M059J (cell line): ENCODE measurements at places on chromosomes 4 and X.
A peak's percentile ranks its signal among the peaks of the same experiment; 100 is the strongest.

DNA sequence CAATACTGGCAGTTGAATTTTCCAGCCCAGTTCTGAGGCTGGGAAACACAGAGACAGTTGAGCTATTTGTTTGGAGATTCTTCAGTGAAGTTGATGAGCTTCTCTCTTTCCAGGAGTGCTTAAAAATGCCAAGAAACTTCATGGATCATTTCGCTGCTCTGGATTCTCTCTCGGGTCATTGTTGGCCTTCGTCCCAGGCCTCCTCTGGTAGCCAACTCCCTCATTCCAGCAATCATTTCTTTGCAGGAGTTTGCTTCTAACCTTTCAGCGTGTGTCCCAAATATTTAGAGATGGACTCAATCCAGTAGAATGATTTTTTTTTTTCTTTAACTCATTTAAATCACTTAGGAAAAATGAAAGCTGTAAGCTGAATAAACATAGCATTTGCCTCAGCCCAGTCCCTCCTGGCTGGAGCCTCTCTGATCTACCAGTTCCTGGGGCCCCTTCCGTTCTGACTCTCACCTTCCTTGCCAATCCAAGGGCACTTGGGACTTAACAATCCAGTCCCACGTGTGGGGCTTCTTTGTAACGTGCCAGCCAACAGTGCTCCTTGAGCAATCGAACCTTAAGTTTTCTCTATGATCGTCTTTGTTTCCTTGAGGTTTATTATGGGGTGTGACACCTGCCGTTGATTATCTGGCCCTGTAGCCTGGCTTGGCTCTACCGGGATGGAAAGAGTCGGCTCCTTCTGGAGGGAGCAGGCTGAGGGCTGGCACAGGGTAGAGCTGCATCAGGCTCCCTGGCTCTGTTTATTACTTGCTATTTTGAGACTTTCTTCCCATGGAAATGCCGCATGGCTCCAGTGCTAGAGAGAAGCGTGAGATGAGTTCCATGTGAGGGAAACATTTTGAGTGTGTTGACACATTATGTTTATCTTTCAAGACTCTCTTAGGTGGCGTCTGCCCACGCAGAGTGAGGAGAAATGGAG lies 80.4 kb upstream of the GPC4 start:
- DNase-seq, result peak; percentile 31

GRCh38 chrX:123859409-123859845 lies 426 bp upstream of the XIAP start:
- no peak for DNase-seq

DNA sequence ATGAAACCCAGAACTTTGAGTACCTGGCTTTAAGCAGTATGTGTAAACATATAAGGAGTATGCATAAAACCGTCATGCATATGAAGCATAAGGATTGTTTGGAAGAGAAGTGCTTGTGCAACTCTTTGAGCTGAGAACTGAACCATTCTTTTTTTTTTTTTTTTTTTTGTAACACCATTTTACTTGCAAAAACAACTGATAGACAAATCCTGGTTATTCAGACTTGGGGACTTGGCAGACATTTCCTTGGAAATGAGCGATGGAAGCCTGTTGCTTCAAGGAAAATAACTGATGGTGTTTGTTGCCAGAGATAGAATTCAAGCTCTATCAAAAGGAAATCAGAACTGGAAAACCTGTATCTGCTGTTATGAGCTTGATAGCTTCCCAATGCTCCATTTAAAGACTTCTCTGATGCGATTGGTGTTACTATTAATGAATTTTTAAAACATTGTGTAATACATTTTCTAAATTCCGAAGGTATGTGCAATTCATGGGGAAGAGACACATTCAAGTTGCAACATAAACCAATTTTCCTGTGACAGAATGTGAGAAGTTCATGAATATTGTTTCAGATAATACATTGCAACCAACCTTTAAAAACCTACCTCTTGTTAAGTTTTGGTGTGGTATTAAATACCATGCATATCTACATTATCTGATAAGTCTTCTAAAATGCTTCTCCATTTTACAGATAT lies 47.0 kb upstream of the FAT1 start:
- DNase-seq, result peak; percentile 66

DNA sequence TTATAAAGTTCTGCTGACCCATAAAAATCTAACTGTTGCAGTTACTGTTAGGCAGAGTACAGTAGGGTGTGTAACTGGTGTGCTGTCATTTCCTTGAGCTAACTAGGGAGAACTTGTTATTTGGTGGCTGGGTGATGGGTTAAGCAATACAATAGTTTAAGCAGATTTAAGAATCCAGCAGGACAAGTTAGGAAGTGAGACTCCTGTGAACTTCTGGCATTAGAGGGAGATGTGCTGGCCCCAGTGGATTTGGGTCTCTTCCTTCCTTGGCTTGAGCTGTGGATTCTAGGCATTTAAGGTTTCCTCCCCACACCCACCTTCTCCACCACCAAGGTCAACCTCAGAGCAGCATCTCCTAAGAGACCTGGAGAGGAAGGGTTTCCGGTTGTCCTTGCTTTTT lies 70.5 kb downstream of the CLCN5 start:
- DNase-seq, result no peak

GRCh38 chr4:134560728-134561127 lies 359.1 kb upstream of the PABPC4L start:
- no peak for DNase-seq

DNA sequence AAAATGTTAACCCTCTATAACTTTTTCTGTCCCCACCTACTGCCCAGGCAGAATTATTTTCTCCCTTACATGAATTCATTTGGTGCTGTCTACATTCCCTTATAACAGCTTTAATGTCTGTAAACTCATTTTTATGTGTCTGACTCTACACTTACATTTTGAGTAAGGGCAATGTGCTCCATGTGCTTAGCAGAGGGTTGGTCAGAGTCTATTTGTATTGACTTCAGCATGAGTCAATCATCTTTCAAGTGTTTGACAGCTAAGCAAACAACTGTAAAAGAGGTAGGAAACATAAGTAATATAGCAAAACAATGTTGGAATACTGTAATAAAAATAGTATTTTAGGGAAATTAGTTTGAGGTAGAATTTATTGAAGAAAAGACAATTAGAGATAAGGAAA lies 6.3 kb downstream of the IL15 start:
- DNase-seq, result no peak

- DNase-seq, result peak; percentile 3
These were observed 489.8 kb upstream of the AMOT start for GRCh38 chrX:113330416-113330815.

GRCh38 chr4:175986-176385 lies 51.7 kb downstream of the ZNF718 start:
- DNase-seq, result no peak

DNA sequence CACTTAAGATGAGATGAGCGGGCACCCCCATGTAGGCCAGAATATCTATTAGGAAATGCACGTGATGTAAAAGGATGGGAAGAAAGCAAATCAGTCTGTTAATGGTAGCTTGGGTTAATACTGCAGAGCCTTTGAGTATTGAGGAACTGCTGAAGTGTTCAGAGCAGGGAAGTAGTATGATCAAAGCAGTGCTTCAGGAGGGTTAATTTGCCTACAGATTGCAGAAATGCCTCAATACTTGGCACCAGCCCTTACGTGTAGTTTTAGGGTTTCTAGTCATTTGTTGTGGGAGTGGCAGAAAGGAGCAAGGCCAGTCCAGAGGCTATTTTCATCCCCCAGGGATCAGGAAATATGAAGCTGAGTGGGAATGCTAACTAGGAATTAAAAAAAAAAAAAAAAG lies 19.7 kb downstream of the ZFX start:
- DNase-seq, result no peak

DNA sequence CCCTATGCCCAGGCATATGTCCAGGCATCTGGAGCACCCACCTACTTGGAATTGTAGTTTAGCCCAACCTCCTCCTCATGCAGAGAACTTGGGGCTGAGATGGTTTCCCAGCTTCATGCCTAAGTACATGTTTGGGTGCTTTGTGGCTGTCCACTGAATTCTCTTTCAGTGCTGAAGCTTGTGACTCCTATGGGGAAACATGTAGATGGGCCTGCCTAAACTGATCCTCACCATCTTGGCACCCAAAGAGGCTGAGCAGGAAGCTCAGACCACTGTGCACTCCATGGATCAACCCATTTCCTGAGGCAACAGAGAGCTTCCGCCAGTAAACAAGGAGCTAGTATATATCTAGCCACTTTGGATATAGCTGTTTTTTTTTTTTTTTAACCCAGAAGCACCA lies 2733.7 kb downstream of the PCDH7 start:
- no peak for DNase-seq

DNA sequence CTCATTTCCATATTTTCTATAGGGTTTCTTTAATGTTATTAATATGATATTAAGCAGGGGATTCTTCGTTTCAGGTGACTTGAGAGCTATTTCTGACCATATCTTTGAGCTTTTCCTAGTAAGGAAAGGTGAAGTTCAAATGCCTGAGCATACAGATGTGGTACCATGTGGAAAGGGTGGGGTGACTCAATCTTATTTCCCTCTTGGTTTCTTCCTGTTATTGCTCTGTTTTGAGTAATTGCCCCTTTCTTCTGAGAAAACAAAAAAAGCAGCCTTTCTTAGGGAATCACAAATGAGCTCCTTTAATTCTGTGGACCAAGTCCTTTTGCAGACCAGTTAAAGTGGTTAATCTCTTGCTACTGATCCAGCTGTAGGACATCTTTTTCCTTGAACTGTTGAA lies 41.0 kb upstream of the AGA start:
- DNase-seq, result peak; percentile 8

- no peak for DNase-seq
These were observed 14.8 kb downstream of the RPL34 start for GRCh38 chr4:108635070-108635655.

GRCh38 chr4:98908703-98909262 lies 20.1 kb downstream of the EIF4E start:
- no peak for DNase-seq

- peak; percentile 65 for DNase-seq
These were observed 39.9 kb downstream of the TXLNG start for GRCh38 chrX:16826207-16826606.

GRCh38 chr4:105148776-105149175 lies 2.1 kb downstream of the TET2 start:
- no peak for DNase-seq

DNA sequence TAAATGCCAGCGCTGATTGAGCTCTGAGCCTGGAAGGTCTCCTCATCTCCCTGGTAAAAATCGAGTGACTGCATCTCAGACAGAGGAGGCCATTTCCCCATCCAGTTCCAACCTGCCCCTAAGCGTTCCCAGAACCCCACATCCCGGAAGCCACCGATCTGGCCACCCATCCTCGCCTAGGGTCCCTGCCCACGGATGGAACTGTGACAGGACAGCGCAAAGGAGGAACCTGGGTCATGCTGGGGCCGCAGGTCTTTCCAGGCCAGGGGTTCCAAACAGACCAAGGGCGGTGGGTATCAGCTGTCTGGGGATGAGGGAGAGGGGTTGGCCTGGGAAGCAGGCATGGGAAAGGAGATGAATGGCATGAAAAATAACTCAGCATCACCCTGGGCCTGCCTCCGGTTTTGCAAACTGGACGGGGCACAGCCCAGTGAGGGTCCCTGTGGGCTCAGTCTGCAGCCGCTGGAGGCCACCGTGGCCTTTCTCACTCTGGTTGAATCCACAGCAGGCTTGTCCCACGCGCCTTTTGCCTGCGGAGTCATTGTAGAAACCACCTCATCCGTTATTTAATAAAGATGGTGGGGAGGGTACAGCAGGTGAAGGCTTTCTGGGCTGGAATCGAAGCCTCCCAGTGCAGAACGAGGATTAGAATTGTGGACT lies 49.1 kb downstream of the ABLIM2 start:
- no peak for DNase-seq

DNA sequence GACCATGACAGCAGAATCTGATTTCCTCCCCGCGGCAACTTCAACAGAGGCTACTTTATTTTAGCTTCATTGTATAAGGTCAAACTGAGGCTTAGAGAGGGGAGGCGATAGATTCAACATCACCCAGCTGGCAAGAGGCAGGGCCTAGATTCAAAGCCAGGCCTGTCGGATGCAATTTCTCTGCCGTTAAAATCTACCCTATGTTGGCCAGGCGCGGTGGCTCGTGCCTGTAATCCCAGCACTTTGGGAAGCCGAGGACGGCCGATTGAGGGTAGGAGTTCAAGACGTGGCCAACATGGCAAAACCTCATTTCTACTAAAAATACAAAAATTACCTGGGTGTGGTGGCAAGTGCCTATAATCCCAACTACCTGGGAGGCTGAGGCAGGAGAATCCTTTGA lies 182.2 kb downstream of the BCOR start:
- no peak for DNase-seq

DNA sequence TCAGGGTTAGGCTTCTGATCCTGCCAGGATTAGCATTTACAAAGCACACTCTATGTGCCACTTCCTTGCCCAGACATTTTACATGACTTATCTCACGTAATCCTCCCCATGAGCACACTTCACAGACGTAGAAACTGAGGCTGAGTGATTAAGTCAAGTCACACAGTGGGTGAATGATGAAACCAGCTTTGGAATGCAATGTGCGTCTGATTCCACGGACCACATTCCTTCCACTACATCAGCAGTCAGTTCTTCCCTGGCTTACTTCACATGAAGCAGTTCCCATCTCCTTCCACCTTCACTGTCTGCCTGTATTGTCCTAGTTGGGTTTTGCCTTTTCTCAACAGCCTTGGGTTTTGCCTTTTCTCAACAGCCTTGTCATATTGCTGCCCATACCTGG lies 134.3 kb upstream of the PPARGC1A start:
- DNase-seq, result no peak

- DNase-seq, result no peak
These were observed 49.5 kb downstream of the COQ2 start for GRCh38 chr4:83234902-83235644.

DNA sequence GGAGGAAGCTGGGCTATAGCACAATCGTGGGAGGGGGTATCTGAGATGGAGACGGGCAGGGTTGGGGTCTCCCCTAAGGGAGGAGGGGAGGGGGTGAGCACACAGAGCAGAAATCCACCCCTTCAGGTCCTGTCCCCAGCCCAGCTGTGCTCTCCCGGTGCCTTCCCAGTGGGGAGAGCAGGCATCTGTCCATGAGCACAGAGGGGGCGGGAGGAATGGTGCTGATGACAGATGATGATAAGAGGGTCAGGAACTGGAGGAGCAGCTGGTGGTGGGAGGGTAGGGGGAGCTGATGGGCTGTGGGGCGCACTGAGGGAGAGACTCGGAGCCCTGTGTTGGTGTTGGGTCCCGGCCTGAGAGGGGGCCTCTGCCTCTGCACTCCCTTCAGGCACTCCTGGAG lies 8.6 kb downstream of the ATP2B3 start:
- no peak for DNase-seq

- DNase-seq, result no peak
These were observed 3.7 kb downstream of the LIMCH1 start for GRCh38 chr4:41541687-41542094.

GRCh38 chrX:66632473-66632872 lies 6.4 kb downstream of the EDA2R start:
- no peak for DNase-seq

- peak; percentile 19 for DNase-seq
These were observed 211.4 kb downstream of the GASK1B start for GRCh38 chr4:157961229-157961990.
